Foreskin fibroblast (primary cell): ENCODE measurements at places on chromosomes 11 and 22.

- DNase-seq = no peak
These were observed 56.0 kb downstream of the ZBTB16 start for GRCh38 chr11:114115451-114115928.

- no peak for DNase-seq
These were observed 55.0 kb downstream of the POLD3 start for GRCh38 chr11:74647404-74647803.

- peak; percentile 79 for DNase-seq
These were observed 2.2 kb upstream of the PNPLA3 start for GRCh38 chr22:43921370-43921769.

DNA sequence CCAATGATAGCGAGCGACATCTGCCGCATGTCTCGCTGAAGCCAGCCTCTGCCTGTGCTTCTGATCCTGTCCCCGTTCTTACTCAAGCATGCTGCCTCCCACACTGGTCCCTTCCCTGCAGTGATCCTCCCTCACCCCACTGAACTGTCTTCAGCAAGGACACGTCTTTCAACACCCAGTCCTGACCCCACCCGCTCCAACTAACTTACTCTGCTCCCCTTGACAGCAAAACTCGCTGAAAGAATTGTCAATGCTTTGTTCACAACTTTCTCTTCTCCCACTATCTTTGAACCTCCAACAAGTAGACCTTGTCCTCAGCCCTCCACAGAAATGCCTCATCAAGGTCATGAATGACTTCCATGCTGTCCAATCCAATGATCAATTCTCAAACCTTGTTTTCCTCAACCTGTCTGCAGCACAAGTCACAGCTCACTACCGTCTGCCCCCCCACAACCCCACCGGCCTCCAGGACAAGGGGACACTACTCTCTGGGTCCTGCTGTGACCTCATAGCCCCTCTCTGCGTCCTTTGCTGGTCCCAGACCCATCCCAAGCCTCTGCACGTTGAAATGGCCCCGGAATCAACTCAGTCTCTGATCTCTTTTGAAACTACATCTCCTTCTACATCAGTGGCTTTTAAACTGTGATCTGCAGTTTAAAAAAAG, 108.0 kb downstream of the MICAL3 start:
- DNase-seq = no peak

- no peak for DNase-seq
These were observed 16.0 kb downstream of the ZNRF3 start for GRCh38 chr22:28899199-28899853.
